Erythroblast (primary cell): ENCODE measurements at places on chromosomes 3 and 15.

GRCh38 chr3:162348912-162349311 lies 852.3 kb downstream of the OTOL1 start:
- no peak for DNase-seq

GRCh38 chr3:40299130-40299720 lies 10.3 kb upstream of the EIF1B start:
- DNase-seq = no peak

GRCh38 chr3:146065573-146066006 lies 95.4 kb downstream of the PLOD2 start:
- DNase-seq = peak; percentile 78

DNA sequence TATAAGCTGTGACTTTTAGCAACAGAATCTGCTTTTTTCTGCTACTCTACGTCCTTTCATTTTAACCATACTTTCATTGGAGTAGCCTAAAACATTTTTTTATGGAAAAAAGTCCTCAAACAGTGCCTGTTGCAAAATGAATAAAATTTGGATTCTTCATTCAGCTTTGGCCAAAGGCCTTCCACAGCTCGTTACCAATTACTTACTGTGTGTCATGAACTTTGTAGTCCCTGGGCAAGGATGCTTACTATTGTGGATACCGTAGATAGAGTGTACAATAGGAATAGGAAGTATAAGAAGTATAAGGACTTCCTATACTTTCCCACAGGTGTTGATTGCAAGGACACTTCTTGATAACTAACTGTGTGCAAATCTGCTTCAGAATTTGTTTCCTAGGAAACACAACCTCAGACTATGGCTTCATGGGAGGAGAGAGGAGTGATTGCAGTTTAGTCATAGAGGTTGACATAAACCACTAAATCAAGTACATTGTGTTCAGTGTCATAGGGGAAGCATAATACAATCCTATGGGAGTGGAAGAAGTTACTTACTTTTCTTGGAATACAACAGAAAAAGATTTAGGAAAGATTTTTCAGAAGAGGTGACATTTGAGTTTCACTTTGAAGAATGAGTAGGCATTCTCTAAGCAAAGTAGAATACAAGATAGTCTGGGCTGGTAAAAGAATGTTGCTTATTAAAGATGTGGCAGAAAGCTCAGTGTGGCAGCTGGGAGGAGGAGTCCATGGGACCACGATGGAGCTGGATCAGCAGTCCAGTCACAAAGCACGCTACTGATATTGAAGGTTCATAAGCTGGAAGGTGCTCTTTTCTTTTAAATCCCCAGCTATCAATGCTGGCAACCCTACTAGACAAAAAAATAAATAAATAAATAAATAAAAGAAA lies 309.7 kb upstream of the TPRG1 start:
- DNase-seq = no peak

GRCh38 chr3:182568261-182568660 lies 225.0 kb upstream of the ATP11B start:
- no peak for DNase-seq

DNA sequence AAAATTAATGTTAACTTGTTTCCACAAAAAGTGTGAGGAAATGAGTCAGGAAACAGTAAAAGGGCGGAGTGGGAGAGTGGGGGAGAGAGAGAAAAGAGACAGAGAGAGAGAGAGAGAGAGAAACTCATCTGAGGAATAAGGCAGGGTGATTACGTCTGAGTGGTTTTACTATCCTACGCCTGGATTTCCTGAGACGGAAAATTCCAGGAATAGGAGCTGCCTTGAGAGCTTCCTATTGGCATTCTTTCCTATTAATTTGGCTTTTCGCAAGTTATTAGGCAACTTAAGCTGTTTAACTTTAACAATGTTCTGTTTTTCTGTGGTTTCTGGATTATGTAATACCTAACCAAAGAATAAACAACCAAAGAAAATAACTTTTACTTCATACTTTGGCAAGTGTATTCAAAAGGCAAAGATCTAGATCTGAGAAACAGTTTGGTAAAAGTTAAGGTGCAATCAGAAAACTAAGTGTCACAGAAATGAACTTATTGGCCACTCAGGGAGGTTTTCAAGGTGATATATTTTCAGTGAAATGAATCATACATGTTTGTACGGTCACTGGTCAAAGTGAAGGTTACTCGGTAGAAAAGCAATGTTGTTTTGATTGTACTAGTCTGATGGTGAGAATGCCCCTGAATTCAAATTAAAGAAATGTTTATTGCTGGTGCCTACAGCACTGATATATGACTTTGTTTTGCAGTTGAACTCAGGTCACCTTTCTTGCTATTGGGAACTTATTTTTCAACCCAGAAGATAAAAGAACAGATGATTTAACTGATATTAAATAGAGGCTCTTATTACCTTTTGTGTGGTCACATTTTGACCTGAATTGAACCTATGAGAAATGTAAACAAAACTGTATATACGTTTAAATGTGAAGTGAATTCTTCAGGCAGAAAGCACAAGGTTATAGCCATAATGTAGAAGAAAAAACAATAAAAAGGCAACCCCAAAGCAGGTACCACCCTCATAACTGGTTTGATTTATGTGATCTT lies 39.9 kb upstream of the TNFSF10 start:
- no peak for DNase-seq

GRCh38 chr3:186511245-186511644 lies 32.9 kb downstream of the CRYGS start:
- DNase-seq = no peak

GRCh38 chr3:69097407-69098086 lies 12.8 kb downstream of the ARL6IP5 start:
- no peak for DNase-seq
